Activated T-cell treated with anti-CD3 and anti-CD28 coated beads, Interleukin-2, amount 50 U/mL, for 72 hours (primary cell): ENCODE measurements at places on chromosomes 11 and 22. TPM values are rescaled to one million over a fixed set of nuclear protein-coding genes. Genes with fewer than 3 reads are reported as not detected.

The KCNJ1 gene
- total RNA-seq = not detected

The TRPM5 gene
- total RNA-seq = 0.07 TPM

The TEX12 gene
- 0.32 TPM for total RNA-seq

The OR56A4 gene
- total RNA-seq = not detected

The RASL10A gene
- not detected for total RNA-seq

The CDCA5 gene
- total RNA-seq = 174 TPM

The OTOG gene
- total RNA-seq = not detected

The TMEM258 gene
- total RNA-seq = 146 TPM

The BTG4 gene
- total RNA-seq = 0.23 TPM

The UCP3 gene
- 3.7 TPM for total RNA-seq

GRCh38 chr11:38014405-38014804, 1416.4 kb upstream of the RAG2 start:
- DNase-seq = no peak

- no peak for DNase-seq
Measured at GRCh38 chr11:67439321-67440228, 2.1 kb upstream of the PTPRCAP start.

- peak; percentile 35 for DNase-seq
Measured at GRCh38 chr11:118878163-118878563, 5.5 kb upstream of the CXCR5 start.

- DNase-seq = peak; percentile 48
Measured at GRCh38 chr11:74932797-74933196, 16.1 kb downstream of the XRRA1 start.

- no peak for DNase-seq
Measured at GRCh38 chr22:25818541-25818940, 76.6 kb downstream of the MYO18B start.

DNA sequence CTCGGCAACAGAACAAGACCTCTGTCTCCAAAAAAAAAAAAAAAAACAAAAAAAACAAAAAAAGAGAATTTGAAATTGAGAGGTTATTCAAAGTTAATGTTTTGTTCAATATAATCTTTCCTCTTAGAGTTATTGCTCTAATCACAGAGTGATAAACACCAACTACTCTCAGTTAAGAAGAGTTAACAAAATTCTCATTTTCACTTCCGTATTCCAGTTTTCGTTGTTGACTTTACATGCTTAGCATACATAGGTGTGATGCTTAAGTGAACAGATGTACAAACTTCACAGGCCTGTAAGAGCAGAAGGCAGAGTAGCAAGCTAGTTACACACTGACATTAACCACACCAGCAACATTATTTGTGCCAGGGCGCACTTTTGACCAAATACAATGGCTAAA, 12.3 kb downstream of the EIF4ENIF1 start:
- DNase-seq = no peak

DNA sequence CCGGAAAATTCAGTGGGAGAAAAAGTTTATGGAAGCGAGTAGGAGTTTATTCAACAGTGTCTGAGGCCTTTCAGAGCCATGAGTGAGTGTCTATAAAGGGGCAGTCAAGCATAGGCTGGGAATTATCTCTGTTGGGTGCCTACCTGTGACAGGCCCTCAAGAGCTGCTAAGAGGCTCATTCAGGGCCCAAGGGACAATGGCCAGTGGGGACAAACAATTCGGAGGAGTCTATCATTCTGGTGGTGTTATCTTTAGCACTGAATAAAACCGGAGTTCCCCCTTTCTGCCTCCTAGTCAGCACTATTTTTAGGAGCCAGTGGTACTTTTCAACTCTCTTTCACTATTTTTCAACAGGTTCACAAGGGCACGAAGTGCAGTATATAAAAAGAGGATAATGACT, 89.5 kb upstream of the HTATIP2 start:
- DNase-seq = no peak

DNA sequence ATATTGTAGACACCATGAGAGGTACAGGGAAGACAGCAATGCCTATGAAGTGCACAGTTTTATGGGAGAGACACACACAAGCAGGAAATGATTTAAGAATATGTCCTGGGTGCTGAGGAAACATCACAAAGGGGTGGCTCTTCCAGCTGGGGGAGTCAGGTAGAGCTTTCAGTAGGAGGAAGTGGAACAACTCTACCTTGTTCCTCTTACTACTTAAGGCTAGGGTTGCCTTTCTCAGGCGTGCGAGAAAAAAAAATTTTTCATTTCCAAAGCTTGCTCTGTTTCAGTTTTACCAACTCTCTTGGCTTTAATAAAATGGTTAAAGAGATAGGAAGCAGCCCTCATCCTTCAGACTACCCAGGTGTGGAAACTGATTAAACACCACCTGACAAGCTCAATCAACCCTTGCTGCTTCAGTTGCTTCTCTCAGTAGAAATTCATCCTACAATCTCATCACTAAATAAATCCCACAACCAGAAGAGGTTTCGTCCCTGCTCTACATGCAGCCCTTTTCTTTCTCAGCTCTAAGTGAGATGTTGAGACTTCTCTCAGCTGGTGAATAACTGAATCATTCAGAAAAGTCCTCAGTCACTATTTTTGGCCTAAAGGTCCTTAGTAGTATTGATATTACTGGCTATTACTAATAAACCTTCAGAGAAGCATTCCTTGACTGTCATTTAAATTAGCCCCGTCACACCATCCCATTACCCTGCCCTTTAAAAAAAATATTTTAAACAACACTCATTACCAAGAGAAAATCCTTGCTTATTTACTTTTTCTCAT, 5.9 kb downstream of the ABTB2 start:
- no peak for DNase-seq

DNA sequence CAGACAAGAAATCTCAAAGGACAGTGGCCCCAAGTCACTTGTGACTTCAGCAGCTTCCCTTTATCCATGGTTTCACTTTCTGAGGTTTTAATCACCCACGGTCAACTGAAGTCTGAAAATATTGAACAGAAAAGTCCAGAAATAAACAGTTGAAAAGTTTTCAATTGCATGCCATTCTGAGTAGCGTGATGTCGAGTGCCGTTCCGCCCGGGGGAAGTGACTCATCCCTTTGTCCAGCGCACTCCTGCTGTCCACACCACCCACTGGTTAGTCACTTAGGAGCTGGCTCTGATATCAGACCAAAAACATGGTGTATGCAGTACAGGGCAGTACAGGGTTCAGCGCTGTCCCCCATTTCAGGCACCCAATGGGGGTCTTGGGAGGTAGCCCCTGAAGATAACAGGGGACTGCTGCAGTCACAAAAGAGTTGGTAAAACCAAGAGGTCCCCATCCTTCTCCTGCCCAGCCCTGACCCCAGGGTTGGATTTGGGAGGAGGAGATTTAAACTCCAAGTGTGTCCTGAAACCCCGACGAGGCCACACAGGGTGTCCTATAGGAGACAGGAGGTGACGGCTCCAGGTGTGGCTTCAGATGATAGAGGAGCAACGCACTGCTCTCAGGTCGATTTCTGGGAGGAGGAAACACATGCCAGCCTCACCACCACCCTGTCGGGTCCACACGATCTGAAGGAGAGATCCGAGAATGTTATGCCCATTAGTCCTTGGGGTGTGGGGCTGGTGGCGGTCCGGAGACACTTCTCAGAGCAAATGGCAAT, 390.1 kb downstream of the CTTN start:
- DNase-seq = no peak

DNA sequence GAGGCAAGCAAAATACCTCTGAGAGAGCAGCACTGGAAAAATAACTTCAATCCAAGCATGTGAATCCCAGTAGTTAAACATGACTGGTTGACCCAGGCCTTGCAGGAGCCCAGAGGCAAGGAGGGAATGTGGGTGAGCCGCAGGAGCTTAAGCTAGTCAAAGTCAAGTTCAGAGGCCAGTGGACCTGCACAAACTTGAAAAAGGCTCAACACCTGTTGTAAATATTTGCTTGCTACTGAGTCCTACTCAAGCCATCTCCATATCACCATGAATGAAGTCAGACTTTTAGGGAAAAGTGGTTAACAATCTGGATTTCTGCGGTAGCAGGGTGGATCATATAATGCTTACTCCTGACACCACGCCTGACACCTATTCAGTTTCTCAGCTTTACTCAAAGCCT, 4.8 kb upstream of the CAT start:
- no peak for DNase-seq

DNA sequence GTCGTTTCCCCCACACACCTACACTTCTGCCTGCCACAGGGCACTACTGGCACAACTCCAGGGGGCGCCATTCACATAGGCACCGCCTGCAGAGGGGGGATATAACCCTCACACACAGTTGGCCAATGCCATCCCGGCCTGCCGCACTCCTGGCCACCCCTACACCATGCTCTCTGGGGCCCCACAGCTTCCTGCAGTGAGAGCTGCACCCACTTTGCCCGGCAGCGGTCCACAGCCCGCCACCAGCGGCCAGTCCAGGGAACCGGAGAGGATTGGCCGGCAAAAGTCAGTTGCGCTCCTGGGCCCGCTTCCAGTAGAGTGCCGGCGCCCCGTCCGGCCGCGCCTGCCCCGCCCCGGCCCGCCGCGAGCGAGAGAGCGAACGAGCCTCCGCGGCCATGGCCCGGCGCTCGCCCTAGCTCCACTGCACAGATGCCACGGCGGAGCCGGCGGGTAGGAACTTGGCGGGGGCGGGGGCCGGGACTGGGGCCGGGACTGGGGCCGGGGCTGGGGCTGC, 25.6 kb upstream of the SUSD2 start:
- peak; percentile 54 for DNase-seq

GRCh38 chr22:36234919-36235318, 4.4 kb downstream of the APOL2 start:
- DNase-seq = no peak

- DNase-seq = no peak
Measured at GRCh38 chr11:34251589-34251980, 106.2 kb downstream of the ABTB2 start.

DNA sequence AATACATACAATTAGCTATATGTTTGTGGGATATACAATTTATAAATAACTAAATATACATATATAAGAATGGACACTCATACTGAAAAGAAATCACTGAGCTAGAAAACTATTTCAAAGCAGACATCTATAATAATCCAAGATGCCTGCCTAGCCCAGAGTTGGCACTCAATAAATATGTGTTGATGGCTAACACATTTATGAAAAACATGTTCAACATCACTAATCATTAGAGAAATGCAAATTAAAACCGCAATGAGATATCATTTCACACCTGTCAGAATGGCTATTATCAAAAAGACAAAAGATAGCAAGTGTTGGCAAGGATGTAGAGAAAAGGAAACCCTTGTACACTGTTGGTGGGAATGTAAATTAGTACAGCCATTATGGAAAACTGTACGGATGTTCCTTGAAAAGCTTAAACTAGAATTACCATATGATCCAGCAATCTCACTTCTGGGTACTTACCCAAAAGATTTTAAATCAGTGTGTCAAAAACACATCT, 29.8 kb downstream of the POU2AF1 start:
- no peak for DNase-seq

GRCh38 chr11:112525270-112525669, 264.6 kb upstream of the PLET1 start:
- no peak for DNase-seq

DNA sequence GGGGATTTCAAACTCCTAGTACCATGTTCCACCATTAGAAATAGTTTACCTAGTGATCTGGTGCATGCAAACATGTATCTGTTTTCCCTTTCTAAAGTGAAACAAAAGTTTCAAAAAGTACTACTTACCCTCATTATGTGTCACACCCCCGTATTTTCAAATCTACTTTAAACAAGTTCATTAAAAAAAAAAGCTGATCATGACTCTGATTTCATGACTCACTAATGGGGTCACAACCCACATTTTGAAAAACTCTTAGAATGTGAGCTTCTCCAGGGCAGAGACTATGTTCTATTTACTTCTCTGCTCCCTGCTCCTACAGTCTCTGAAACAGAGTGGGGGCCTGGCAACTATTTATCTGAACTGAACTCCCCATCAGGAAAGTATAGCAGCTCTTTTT, 18.2 kb downstream of the CHRM1 start:
- DNase-seq = no peak

DNA sequence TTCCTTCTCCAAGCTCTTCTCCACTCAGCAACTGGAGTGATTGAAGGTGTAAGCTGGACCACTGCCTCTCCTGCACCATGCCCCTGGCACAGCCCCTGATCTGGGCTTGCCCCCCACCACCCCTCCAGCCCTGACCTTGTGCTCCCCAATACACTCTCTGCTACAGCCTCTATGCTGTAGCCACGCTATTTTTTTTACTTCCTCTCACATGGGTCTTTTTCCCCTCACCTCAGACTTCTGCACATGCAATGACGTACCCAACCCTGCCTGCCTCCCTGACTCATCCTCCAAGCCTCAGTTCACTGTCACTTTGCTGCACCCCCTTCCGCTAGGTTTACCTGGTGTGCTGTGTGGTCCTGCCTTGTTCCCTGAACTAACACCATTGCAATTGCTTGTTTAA, 9.0 kb downstream of the CSNK2A3 start:
- peak; percentile 8 for DNase-seq

- peak; percentile 6 for DNase-seq
Measured at GRCh38 chr22:37609240-37610152, 862 bp downstream of the GGA1 start.

GRCh38 chr22:24207264-24208011, 26.2 kb downstream of the SUSD2 start:
- no peak for DNase-seq

DNA sequence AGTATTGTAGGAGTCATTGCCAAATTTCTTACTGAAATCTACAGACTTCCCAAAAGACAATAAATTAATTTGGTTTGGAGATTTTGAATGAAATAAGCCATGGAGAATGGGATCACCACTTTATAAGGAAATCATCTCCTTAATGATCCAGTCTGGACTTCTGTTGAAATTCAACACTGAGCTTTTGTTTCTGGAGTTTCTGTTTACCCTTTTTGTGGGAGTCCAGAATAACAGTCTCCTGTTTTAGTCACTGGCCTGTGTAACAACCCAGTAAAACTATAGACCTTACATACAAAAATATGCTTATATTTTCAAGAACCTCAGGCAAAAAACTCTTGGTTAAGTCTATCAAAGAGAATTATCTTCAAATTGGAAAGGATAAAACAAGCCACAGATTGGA, 321.7 kb upstream of the PLET1 start:
- DNase-seq = no peak

DNA sequence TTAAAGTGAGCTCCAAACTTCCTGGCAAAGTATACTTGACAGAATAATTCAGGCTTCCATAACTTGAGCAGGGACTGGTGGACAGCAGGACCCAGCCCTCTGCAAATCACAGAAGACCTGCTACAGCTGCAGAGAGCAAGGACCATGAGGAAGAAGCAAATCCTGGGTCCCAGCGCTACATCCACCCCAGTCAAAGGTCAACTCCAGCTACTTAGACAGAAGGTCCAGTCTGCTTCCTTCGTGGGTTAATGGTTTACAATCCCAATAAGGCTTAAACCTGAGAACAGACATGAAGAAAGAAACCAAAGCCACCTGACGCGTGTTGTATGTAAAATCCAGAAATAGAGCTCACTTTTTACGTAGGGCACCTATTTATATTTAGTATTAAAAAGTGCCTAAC, 57.7 kb downstream of the SHANK2 start:
- no peak for DNase-seq
